ENCODE measurements at places on chromosomes 2 and 18.

- no peak for DNase-seq
Measured at GRCh38 chr2:113887009-113887792, 2.7 kb upstream of the ACTR3 start.

DNA sequence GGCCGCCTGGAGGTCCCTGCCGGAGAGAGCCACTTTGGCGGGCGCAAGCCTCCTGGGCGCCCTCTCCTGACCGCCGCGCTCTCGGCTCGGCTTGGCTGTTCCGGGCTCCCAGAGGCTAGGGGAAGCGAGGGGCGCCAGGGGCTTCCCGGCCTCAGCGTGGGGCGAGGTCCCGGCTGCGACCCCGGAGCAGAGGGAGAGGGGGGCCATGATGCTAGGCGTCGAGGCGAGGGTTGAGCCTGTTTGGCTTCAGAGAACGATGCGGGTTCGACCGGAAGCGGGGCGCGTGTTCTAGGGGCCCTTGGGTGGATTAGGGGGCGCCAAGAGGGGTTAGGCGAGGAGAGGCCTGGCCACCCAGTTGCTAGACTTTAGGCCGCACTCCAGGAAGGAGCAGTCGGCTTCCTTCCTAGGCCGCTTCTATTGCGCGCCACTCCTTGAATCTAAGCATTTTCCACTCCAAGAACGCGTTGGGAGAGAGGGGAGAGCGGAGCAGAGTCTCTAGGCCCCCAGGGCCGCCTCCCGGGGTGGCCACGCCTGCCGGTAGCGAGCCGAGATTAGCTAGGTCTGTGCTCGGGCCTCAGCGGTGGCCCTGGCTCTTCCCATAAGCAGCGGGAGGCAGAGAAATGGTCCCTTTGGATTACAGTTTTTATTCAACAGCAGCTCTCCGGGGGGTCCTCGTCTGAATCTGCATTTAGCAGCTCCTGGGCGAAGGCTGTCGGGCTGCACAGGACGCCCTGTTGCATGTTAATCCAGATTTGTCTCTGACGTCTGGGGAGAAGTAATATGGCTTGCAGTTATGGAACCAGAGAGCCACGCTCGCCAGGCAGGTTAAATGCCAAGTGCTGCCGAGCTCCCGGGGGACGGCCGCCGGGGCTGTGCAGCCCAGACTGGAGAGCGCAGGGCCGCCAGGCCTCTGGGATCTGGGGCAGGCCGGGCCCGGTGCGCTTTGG is 11.3 kb downstream of the MEIS1 start:
- no peak for DNase-seq

- no peak for DNase-seq
Measured at GRCh38 chr2:12399240-12399639, 317.5 kb upstream of the TRIB2 start.

GRCh38 chr2:170434900-170435621 is 257.1 kb downstream of the MYO3B start:
- no peak for DNase-seq

DNA sequence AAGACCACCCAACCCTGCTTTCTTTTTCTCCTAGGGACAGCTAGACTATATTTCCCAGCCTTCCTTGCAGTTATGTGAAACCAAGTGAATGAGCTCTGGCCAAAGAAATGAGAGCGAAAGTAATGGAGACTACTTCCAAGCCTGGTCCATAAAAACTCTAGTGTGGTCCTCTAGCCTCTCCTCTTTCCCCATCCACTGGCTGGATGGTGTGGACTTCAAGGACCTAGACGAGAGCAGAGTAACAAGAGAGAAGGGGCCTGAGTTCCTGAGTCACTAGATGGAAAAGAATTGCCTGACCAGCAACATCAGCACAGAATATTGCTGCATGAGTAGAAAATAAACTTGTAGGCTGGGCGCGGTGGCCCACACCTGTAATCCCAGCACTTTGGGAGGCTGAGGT is 2.9 kb upstream of the TMSB10 start:
- DNase-seq: no peak

GRCh38 chr18:6269660-6270332 is 144.9 kb downstream of the L3MBTL4 start:
- DNase-seq: no peak

- no peak for DNase-seq
Measured at GRCh38 chr2:48600917-48601316, 16.7 kb upstream of the GTF2A1L start.

DNA sequence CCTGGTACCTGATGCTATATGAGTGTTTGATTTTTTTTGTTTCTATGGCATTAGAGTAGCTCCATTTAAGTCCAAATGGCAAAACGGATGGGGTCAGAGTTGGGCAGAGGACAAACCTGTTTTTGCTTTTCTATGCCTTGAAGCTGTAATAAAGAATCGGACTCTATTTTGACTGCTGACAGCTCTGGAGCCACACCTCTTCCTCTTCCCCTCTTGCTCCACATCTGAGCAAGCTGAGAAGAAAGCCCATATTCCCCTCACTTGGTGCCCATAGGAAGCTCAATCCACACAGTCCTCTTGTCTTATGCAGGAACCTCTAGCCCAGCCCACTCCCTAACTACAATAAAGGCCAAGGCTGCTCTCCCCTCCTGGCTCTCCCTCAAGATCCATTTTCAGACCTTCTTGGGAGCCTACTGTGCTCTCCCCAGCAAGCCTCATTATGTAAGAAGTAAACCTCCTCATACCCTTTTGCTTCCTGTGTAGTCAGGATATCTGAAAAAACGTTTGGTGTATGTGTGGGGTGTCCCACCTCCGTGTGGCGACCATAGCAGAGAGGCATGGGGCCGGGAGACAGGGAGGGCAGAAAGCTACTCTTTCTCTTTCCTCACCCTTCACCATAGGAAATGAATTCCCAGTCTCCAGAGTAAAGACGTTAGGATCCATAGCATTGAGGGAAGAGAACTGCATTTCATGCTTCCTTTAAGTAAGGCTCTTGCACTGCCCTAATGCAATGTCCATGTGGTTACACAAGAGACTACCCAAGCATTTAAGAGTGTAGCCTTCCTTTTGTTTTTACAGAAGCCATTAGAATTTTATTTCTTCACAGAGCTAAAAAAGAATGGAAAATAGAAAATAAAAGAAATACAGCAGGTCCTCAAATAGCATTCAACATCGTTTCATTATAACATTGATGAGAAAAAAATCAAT is 41.9 kb upstream of the RAPGEF4 start:
- no peak for DNase-seq

GRCh38 chr2:224885291-224885690 is 157.0 kb downstream of the DOCK10 start:
- no peak for DNase-seq

- no peak for DNase-seq
Measured at GRCh38 chr2:2667690-2668089, 336.6 kb upstream of the MYT1L start.

GRCh38 chr2:152454371-152454770 is 119.4 kb downstream of the FMNL2 start:
- no peak for DNase-seq

GRCh38 chr2:19706332-19706731 is 195.5 kb downstream of the TTC32 start:
- DNase-seq: no peak

GRCh38 chr18:9008709-9009635 is 93.5 kb upstream of the NDUFV2 start:
- no peak for DNase-seq

- DNase-seq: no peak
Measured at GRCh38 chr2:33033606-33034081, 86.9 kb downstream of the LTBP1 start.

GRCh38 chr2:26184555-26185303 is 11.8 kb downstream of the GAREM2 start:
- DNase-seq: peak; percentile 41

DNA sequence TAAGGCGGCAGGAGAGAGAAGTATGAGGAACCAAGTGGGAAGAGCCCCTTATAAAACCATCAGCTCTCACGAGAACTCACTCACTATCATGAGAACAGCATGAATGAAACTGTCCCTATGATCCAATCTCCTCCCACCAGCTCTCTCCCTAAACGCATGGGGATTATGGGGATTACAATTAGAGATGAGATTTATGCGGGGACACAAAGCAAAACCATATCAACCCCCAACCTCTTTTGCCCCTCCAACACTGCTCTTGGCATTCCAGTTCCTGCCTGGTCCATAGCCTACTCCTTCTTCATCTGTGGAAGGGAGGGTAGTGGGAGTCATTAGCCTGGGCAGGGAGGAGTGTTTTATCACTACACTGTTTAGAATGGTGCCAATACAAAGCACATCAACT is 1.4 kb upstream of the EHD3 start:
- DNase-seq: no peak

GRCh38 chr2:200747668-200748618 is 63.8 kb upstream of the BZW1 start:
- no peak for DNase-seq

DNA sequence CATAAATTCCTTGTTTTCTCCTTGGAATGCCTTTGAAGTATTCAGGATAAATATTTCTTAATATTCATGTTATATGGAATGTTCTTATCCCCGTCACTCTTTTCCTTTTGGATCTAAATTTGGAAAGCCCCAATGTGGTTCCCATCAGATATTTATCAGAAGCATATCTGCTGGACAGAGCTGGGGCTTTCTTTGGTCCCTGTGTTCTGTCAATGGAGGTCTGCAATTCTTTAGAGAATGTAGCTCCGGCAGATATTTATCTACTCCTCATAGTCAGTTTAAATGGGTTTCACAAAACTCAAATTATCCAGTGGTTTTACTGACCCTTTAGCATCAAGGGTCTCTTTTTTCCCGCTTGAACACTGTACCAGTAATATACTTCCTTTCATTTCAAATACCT is 167.8 kb upstream of the SCN7A start:
- DNase-seq: no peak

Measured in pulmonary artery endothelial cell (primary cell).